Fibroblast of skin of scalp (primary cell): ENCODE measurements at places on chromosomes 7 and 10.
A peak's percentile ranks its signal among the peaks of the same experiment; 100 is the strongest.

DNA sequence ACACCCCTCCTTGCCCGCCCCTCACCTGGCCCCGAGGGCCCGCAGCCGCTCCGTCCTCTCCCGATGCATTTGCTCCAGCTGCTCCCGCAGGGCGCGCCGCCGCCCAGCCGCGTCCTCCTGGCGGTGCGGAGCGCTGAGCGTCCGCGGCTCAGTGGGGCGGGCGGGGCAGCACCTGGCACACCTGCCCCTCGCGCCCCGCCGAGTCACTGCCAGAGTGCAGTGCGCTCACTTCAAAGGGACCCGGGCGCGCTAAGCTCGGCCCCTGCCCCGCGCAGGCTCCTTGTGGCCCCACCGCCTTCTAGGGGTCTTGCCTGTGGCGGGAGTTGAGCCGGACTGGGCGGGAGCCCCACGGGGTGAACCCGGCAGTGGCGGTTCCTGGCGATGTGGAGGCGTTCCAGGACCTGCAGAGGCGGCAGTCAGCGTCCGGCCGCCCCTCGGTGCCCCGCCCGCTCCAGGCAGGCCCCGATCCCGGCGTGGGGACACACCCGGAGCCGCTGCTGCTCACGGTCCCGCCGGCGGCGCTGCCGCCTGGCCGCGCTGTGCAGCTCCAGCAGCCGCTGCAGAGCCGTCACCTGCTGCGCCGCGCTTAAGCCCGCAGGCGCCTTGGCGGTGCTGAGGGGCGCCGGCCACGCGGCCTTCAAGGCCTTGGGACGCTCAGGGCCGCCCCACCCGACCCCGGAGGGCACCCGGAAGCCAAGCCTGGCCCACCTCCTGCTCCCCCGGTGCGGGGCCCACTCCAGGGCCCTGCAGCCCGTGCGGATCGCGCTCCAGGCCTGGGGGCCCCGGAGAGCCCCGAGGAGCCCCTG, 6.7 kb downstream of the ATP6V1F start:
- DNase-seq: peak; percentile 25

- DNase-seq: no peak
Observed at GRCh38 chr7:148172920-148173319, 417.6 kb upstream of the C7orf33 start.

DNA sequence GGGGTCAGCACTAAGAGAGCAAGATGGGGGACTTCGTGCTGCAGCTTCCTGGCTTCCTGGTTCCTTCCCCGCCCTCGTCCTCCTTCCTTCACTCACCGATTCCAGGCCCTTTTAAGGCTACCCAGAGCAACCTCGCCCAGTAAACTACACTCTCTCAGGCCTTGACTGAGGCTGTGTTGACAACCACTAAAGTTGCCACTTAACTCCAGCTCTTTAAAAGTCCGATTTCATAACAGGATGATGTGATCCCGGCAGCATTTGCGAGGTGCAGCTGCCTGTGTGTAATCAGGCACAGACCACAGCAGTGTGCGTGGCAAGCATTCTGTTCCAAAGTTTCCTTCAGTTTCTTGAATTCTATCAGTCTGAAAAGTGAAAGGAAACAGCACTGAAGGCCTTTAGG, 110.6 kb downstream of the RAB11FIP2 start:
- DNase-seq: peak; percentile 64

DNA sequence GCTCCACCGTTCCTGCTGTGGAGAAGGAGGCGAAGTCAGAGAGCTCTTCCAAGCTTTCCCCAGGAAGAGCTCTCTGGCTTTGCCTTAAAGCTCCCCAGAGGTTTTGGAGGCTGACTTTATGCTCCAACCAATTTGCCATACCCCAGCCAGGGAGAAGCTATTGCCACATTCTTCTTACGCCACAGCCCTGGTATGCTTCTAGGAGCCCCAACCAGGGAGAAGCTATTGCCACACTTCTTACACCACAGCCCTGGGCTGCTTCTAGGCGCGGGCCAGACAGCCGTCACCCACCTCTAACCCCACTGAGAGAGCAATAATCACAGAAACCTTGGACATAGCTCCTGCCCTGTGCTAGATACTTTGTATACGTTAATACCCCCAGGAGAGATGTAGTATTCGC, 951 bp downstream of the ELOVL3 start:
- DNase-seq: peak; percentile 65

- peak; percentile 35 for DNase-seq
Observed at GRCh38 chr10:36538953-36539586, 586.3 kb upstream of the ANKRD30A start.

DNA sequence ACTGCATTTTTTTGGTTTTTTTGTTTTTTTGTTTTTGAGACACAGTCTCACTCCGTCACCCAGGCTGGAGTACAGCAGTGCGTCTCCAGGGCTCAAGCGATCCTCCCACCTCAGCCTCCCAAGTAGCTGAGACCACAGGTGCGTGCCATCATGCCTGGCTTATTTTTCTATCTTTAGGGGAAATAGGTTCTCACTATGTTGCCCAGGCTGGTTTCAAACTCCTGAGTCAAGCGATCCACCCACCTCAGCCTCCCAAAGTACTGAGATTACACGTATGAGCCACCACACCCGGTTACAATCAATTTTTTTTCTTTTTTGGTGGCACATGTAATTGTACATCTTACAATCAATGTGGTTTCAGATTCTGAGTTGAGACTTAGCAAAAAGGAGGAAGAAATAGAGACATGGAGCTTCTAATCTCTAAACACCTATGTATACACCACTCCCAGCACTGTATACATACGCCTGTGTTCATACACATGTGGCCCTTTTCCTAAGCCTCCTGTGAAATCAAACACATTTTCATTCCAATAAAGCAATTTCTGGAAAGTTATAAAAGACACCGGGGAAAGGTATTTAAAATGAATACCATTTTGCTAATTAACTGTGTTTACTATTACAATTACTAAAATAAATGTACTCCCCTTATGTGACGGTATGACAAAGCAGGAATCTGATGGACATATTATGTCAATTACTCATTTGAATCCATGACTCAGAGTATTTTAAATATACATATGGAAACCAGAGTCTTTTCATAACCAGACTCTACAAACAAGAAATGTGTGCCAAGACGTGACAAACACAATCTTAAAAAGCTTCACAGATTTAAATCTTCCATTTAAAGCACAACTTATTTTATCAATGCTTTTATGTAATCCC, 40.9 kb downstream of the SMURF1 start:
- peak; percentile 88 for DNase-seq

DNA sequence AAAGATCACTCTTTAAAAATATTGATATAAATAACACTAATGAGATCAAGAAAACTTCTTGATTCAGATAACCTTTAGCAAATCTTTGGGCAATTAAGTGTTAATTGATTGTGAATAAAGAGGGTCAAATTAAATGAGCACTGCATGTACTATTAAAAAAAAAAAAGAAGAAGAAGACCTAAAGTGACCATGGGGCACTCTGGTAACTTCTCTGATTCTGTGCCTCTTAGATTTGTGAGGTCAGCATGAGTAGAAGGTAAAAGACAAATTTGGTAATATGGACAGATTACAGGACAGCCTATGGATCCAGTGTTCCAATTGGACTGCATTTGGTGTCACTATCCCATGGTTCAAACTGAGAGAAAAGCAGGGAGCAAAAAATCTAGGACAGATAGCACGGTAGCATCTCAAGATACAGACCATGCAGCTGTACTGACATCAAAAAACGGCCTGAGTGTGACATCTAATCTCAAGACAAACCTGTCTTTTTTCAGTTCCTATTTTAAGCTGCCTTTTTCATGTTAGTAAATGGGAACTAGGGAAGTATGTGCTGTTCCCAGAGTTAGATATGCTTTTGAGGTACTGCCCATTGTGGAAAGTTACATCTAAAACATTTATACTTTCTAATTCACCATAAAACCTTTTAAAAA, 128.0 kb downstream of the KCND2 start:
- DNase-seq: no peak

GRCh38 chr7:34143402-34143801, 238.1 kb downstream of the BMPER start:
- peak; percentile 60 for DNase-seq
